ENCODE measurements at places on chromosomes 11 and 22.

DNA sequence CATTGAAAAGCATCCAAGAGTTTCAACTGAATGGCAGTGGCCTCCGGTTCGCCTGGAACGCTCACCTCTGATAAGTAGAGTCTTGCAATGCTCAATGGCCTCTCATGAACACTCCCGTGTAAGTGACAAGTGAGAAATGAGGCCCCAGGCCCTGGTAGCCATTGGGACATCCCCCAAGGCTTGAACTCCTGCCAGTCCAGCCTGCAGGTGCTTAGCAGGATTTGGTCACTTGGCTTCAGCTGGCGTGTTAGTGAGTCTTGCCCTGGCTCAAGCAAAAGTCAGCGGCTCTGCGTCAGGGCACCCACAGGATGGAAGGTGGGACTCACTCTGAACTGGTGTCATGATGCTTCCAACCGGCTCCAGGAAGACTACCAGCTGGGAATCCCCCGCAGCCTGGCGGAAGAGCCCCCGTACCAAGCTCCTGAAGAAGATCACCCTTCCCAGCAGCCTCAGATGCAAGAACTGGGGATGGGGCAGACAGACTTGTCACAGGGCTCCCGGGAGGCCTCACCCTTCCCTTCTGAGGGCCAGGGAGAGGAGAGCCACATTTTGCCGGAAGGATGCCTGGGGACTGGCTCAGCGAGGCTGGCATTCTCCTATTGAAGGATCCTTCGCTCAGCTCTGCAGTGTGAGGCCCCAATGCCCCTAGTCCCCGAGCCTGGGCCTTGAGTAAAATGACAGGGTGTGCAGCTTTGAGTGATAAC lies 19.3 kb downstream of the MB start:
- no peak for DNase-seq

- no peak for DNase-seq
Measured at GRCh38 chr11:130668751-130669150, 220.3 kb downstream of the ADAMTS15 start.

DNA sequence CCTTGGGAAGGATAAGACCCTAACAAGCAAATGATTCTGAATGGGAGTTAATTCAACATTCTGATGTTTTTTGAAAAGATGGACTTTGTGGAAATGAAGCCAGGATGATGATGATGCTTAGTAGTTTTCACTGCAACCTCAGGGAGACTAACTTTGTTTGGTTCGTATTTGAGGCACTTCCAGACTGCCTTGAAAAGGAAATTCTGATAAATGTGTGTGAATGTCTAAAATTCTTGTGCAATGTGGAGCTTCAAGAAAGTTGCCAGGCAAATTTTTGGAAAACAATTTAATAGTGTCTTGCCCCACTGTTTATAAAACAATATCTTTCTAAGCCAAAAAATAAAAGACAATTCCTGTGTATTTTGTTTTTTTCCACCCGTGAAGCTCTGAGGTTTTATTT lies 11.2 kb upstream of the NAV2 start:
- no peak for DNase-seq

DNA sequence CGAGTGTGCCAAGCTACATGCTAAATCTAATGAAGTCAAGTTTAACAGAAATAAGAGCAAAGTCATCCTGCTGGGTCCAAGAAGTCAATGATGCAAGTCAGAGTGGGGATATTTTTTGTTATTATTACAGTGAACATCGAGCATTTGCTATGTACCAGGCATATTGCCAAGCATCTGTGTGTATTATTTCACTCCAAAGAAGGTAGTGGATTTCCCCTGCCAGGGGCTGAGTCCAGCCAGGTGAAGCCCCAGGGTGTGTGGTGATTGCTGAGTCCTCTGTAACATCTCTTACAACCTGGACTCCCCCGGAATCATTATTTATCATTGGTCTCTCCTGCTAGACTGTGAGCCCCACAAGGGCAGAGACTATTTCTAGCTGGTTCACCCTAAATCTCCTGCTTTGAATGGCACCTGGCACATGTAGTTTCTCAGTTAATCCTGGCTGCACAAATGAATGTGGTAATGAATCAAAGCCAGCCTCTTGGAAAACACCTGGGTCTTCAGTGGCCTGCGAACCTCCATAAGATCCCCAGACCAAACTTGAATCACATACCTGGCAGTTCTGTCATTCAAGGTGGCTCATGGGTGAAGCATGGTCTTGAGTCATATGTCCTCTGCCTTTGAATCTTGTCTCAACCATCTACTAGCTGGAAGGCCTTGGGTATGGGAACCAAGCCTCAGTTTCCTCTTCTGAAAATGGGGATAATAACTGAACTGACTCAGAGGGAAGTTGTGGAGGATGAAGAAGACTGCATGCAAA lies 549.2 kb downstream of the MIAT start:
- no peak for DNase-seq

DNA sequence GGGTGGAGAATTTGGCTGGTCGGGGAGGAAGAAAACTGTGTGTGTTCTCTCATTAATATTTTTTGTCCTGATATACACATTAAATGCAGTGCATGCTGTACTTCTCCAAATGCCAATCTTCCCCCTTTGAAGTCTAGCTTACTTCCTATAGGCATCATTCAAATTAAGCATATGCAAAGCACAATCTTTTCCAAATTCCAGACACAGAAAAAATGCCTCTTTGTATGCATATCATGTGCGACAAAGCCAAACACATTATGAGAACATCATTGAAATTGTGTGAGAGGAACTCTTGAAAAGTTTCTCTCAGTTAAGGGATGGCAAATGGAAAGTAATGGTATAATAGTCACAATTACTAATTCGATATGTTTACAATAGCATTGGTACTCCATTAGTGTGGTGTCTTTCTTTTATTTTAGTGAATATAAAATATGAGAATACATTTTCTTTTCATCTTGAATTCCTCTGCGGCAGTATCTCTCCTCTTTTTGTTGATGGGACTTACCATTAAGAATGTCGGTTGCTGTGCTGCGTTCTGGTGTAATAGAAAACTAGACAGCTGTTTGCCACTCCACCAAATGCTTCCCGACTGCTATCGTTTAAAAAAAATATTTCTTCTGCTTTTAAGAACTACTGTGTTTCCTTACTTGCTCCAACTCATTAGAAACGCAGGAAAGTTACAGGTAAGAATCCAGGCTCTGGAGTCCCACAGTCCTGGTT lies 19.3 kb upstream of the NRIP3 start:
- no peak for DNase-seq

DNA sequence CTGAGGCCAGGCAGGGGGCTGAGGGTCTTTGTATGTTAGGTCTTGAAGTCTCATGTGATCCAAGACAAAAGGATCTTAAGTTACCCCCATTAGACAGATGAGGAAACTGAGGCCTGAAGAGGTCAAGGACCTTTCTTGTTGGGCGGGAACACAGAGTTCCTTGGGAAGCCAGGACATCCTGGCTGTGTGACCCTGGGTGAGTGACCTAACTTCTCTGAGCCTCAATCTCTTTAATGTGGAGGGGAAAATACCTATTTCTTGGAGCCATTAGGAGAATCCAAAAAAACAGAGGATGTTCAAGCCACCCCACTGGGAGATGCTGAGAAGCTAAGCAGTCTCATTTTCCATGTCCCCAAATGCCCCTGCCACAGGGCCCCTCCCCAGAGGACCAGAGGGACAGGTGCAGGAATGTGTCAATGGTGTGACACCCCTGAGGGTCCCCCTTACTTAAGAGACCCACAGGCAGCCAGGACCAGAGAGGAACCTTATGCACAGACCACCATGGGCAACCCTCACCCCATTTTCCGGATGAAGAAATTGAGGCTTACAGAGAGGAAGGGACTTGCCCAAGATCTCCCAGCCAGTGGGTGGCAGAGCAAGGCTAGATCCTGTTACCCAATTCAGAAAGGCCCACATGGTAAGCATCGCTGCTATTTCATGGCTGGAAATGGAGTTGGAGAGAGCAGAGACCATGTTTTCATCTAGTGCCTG lies 8.0 kb downstream of the RAC2 start:
- no peak for DNase-seq

DNA sequence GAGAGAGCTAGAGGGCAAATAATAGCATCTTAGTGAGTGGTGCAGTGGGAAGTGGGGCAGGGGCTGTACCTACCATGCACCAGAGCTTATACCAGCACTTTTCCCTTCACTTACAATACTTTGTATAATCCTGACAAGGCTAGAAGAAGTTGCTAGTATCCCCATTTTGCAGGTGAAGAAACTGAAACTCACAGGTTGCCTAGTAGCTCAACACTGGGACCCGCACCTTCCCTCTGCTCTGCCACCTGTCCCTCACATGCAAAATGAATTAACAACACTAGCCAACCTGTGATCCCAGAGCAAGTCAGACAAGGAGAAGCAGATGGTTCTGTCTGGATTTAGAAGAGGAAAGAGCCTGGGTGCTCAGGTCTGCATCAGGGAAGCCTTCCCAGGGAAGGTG lies 510.4 kb downstream of the BUD13 start:
- no peak for DNase-seq
